ENCODE measurements at places on chromosomes 4 and X.

DNA sequence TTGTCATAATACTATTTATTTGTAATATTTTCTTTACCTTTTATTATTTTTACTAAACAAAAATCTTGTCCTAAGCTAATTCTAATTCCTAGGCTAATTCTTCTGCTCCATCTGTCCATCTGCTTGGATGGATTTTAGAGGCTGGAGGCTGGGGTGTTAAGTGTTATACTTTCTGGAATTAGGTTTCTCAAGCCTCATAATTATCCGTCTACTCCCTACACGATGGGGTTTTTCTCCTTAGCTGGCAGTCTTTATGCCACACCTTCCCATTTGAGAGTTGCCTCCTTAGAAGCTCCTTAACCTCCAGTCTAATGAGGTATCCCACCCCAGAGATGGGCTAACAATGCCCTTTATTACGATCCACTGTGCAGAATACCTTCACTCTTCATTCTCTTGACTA, 37.6 kb upstream of the LGI2 start:
- DNase-seq: no peak

- DNase-seq: no peak
Measured at GRCh38 chr4:158625544-158625943, 46.1 kb downstream of the C4orf46 start.

GRCh38 chr4:78671903-78672815, 104.0 kb upstream of the BMP2K start:
- DNase-seq: no peak

DNA sequence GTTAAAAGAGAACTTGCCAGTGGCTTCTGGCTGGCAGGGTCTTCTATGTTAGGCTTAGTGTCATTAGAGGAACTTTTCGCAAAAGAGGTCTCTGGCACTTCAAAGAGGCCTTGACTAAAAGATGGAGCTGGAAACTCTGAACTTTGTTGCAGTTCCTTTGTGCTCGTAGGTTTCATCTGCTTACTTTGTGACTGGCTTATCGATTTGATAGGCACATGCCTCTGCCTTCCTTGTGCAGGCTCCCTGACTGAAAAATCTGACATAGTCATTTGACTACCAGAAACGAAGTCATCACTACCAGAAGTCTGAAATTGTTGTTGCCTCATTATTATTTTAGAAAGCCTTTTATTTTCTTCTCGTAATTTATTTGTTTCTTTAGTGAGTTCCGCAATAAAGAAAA, 93.9 kb upstream of the IL13RA1 start:
- no peak for DNase-seq

DNA sequence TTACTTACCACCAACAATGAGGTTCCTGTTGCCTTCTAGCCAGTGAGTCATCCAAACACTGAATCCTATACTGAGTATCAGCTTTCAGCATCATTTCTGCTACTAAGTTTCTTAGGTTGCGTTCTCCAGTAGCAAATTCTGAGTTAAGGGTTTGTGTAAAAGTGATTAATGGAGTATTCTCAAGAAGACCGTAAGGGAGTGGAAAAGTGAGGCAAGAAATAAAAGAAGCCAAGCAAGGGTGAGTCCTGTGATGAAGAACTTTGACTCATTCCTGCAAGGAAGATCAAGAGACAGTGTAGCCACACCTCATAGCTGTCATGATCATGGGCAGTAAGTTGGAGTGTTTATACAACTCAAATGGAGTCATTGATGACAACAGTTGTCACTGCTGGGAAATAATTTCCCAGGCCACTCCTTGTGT, 446.2 kb downstream of the RAPGEF2 start:
- DNase-seq: no peak

DNA sequence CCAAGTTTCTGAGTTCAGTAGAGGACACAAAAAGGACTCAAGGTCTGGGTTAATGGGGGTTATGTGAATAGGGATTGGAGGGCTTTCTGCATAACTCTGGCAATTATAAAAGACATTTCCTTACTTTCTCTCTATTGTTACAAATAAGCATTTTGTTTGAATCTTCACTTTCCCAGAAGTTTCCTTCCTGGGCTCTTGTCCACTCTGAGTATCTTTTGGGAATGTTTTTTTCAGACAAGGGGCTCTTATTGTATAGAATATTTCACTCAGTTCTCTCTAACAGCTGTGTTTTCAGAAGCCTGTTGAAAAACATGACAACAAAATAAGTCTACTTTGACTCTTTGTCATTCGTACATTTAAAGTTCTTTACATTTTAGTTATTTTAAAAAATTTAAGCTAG, 57.6 kb upstream of the MAP9 start:
- no peak for DNase-seq

DNA sequence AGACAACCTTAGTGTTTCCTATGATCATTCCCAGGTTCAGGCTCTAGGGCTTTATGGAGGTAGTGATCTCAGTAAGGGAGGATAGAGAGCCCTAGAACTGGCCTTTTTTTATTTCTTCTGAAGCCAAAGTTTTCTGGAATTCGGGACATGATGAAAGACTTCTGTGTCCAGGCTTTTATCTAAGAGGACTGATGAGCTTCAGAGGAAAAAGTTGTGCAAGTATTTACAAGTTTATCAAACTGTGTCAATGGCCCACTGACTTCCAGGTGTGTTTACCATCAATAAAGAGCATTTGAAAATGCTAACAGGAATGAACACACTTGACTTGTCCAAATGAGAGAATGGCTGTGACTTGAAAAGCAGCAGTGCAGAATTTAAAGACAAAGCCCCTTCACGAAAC, 254.6 kb downstream of the DCTD start:
- no peak for DNase-seq

Data from T-helper 17 cell (primary cell).